Breast epithelium (tissue), 4 donors: ENCODE measurements at places on chromosomes 3 and 15. TPM values are rescaled to one million over a fixed set of nuclear protein-coding genes. Genes with fewer than 3 reads are reported as not detected.

The PROS1 gene
- total RNA-seq, result 65.7 TPM

The PRTG gene
- 5.8 TPM for total RNA-seq

The ZNF609 gene
- 22.9 TPM for total RNA-seq

DNA sequence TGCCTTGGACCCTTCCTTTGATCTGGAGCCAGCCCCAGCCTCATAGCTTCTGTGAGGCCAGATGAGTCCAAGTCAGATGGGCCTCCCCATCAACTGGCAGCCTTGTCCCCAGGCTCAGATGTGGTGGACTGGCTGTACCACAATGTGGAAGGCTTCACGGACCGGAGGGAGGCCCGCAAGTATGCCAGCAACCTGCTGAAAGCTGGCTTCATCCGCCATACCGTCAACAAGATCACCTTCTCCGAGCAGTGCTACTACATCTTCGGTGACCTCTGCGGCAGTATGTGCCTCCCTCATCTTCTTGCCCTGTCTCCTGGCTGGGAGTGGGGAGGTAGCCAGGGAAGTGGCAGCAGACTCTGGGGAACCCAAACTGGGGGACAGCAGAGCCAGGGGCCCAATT, 6.9 kb upstream of the AP2M1 start:
- DNase-seq, result no peak

GRCh38 chr3:145857956-145858355, 303.0 kb downstream of the PLOD2 start:
- no peak for DNase-seq

- DNase-seq, result no peak
Measured at GRCh38 chr3:194365526-194365925, 4.0 kb downstream of the LRRC15 start.

GRCh38 chr3:192373032-192373431, 354.3 kb downstream of the FGF12 start:
- DNase-seq, result no peak

- peak; percentile 40 for DNase-seq
Measured at GRCh38 chr3:112629425-112629824, 11.5 kb downstream of the CCDC80 start.
